ENCODE measurements at places on chromosomes 3 and 15. TPM values are rescaled to one million over a fixed set of nuclear protein-coding genes. Genes with fewer than 3 reads are reported as not detected.
A peak's percentile ranks its signal among the peaks of the same experiment; 100 is the strongest.

Gene RETNLB
- not detected for polyA plus RNA-seq

Gene PLA2G4B
- 2.7 TPM for polyA plus RNA-seq

Gene NPAP1
- polyA plus RNA-seq = not detected

Gene SCAANT1
- polyA plus RNA-seq = not detected

Gene LRRC2
- polyA plus RNA-seq = not detected

Gene CYP19A1
- polyA plus RNA-seq = 0.21 TPM

Gene OXTR
- polyA plus RNA-seq = 3.2 TPM

Gene PRTG
- 5.9 TPM for polyA plus RNA-seq

DNA sequence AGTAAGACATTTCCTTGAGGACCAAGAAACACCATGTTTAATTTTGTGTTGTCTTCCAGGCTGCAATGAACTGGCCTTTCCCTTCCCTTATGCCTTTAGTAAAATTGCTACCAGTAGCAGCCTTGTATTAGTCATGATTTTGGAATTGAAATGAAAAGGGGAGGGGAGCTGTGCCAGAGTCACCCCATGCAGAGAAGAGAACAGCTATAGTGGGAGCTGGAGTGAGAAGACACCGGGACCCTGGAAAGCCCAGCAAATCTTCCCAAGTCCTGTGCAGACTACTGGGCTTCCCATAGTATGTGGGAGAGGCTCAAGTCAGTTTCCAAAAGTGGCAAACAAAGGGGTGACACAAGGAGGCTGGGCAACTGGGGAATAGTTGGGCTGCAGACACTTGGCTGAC lies 178.5 kb downstream of the NR1D2 start:
- DNase-seq = no peak

GRCh38 chr15:48177383-48177765 lies 721 bp downstream of the MYEF2 start:
- DNase-seq = peak; percentile 48

DNA sequence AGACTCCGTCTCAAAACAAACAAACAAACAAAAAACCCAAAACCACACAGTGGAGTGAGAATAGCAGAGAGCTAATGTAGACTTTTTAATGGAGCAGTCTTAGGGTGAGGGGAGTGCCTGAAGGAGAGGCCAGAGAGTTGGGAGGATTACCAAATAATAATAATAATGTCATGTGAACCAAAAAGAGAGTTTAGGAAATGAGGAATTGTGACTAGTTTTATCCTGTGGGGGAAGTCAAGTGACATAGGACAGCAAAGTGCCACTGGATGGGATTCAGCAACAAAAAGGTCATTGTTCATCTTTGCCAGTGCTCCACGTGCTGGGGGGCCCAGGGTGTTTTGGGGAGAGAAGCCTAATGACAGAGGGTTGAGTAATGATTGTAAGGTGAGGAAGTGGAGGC lies 12.9 kb downstream of the GPR87 start:
- no peak for DNase-seq

GRCh38 chr3:100041328-100041749 lies 73.0 kb downstream of the FILIP1L start:
- no peak for DNase-seq

GRCh38 chr3:8863891-8864290 lies 94.5 kb upstream of the OXTR start:
- DNase-seq = no peak

- DNase-seq = no peak
Observed at GRCh38 chr3:194838236-194838635, 152.6 kb downstream of the FAM43A start.

- DNase-seq = no peak
Observed at GRCh38 chr3:165797551-165797950, 39.7 kb downstream of the BCHE start.

- DNase-seq = no peak
Observed at GRCh38 chr15:63948436-63948835, 97.8 kb downstream of the DAPK2 start.

DNA sequence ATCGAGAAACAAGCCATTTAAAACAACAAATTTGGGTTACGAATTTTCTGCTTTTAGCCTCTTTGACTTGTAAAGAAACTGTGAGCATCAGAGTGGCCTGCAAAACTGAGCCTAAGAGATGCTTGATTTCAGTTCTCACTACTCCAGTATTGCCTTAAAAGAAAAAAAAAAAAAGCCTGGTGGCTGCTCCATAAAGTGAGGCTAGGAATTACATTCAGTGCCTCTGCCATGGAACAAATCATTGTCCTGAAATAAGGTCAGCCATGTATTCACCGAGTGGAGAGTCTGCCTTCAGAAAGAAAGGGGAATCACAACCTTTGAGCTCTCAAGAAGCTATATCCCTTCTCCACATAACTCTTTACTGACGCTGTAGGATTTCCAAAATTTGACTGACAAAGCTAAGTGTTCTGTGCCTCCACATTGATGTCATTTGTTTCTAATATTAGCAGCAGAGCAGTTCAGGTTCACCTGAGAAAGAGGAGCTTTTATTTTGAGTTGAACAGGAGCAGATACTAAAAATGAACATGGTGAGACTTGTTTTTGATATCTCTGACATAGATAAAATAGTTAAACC lies 137.3 kb downstream of the SSR3 start:
- DNase-seq = no peak

DNA sequence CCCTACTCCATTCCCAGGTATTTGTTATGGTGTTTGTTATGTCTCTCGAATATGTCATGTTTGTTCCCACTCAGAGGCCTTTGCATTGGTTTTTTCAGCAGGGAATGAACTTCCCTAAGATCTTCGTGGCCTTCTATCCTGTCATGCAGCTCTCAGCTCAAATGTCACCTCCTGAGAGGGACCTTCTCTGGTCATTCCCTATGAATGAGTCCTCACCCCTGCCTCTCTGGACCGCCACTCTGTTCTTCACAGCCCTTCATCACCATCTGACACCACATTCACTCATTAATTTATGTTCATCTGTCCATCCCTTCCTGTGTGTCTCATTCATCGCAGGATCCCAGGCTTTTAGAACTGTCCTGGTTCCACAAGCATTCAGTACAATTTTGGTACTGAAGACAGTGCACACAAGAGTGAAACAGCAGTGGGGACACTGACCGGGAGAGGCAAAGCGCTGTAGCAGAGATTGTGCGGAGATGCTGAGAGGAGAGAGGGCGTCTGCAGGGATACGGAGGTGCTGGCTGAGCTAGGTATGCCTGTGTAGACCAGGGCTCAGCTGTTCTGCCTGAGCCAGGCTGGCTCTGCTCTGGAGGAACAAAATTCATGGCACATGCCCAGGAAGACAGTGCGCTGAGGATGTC lies 132.3 kb downstream of the CHCHD6 start:
- no peak for DNase-seq

DNA sequence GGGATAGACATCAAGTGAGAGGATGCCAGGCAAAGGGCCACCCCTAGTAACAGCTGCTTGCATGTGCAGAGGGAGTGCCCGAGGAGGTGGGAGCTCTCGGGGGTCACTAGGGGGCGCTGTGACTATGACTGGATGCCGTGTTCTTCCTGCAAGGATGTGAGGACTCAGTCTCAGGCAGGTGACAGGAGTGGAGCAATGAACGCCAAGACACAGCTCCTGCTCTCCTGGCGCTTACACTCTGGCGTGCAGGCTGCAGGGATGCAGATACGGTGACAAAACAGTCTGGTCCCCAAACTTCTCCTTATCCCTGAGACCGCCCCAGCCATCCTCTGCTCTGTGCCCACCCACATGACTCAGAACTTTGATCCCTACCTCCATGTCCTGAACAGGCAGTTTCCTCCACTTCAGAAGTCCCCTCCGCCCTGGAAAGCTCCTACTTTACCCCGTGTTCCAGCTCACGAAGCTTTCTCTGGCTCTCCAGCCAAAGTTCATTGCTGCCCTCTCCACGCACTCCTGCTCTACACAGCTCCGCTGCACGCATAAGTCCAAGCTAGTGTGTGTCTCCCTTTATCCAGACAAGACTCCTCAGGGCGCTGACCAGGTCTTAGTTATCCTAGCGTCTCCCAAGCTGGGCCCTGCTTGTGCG lies 14.7 kb downstream of the RHOV start:
- peak; percentile 88 for DNase-seq

DNA sequence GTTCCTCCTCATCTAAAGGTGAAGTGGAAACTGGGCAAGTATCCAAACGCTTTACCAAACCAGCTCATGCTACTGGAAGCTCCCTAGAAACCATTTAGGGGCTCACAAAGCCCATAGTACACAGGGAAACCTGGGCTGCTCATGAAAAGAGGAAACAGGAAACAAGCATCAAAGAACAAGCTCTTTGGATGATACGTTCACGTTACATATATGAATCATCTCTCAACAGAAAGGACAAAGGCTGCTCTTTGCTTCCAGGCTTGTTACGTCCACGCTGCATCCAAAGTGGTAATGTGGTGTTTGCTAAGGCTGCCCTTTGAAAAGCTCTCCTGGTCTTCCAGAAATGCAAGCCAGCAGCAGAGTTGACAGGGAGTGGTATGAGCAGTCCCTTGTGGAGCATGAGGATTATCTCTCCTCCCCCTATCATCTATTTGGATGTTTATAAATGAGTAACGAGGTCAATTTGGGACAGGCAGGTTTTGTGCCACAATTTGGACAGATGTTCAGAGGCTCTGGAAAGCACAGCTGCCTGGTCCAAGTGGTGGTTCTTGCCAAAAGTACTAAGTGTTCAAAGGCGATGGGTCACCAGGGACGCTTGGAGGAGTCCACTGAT lies 98.0 kb upstream of the RORA start:
- DNase-seq = no peak

GRCh38 chr3:181956122-181956521 lies 244.4 kb downstream of the SOX2 start:
- no peak for DNase-seq

DNA sequence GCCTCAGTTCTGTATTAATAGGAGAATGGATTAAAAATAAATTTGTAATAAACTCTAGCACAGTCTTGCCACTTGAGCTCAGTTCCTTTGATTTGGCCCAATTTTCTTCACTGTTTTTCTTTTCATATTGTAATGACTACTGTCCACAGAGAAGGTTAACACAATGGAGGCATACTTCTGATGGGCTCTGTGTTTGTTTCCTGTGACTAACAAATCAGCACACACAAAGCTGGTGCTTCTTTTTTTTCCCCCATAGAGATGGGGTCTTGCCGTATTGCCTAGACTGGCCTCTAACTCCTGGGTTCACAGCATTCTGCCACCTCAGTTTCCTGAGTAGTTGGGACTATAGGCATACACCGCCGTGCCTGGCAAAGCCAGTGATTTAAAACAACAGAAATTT lies 182.2 kb downstream of the GHSR start:
- no peak for DNase-seq

DNA sequence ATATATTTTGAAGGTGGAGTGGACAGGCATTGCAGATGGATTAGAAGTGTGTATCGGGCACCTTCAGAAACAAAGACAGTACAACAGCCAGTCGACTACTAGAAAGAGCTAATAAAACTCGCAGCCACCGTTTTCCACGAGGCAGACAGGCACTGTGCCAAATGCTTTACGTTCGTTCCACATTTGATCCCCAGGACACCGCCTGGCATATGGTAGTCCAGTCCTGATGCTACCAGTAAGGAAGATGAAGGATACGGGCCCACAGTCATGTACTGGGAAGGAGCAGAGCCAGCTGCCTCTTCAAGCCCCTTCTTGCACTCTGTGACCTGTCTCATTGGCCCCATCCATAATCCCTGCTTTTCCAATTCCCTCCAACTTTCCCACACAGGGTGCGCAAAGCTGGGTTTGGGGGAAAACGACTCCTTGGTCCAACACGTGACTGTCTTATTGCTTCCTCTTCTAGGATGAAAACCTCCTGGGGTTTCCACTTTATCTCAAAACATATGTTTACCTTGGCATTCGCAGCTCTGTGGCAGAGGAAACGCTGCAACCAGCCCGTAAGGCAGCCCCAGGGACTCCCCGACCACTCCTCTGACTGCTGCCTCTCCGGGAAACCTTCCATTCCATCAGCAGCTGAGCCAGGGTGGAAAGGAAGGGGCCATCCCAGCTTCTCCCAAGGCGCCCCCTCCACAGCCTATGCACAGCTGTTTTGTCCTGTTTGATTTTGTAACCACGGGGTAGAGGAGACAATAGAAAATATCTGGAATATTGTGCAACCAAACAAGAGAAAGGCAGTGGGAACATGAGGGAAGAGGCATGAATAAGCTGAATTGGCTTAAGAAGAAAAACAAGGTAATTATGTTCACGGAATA lies 107.4 kb downstream of the ADAMTS17 start:
- DNase-seq = no peak

DNA sequence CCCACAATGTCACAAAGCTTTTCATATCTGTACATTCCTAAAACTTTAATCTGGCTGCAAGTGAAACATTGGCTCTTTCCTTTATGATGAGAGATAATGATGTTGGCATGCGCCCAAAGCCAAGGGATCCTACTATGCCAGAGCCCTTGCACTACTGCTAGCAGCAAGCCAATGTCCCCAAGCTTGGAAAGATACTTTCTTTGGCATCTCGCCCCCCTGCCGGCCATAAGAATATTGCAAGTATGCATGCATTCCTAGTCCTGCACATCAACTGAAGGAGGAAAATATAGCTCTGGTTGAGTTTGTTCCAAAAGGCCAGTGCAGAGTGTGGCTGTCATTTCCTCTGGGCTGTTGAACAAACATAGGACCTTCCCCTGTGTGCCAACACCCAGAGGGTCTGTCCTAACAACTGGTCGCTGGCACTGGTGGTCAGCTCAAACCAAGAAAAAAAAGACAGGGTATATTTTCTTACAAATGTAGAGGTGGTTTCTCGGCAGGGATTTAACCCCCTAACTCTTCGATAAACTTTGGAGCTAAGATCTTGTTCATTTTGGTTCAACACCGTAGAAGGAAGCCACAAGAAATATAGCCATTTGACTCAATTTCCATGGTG lies 120.9 kb upstream of the ZBED2 start:
- peak; percentile 65 for DNase-seq

DNA sequence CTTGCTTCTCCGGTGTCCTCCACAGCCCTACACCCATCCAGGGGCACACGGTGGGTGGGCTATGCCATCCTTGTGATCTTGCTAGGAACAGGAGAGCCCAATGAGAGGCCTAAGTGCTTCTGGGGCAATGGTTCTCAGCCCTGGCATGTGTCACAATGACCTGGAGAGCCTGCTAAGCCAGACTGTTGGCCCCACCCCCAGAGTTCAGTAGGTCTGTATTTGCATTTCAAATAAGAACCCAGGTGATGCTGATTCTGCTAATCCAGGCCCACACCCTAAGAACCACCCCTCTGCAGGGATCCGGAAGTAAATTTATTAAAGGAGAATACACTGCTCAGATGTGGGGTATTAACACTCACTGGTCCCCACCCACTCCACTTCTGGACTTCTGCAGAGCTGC lies 57.9 kb downstream of the RORA start:
- no peak for DNase-seq

- no peak for DNase-seq
Observed at GRCh38 chr3:179391906-179392305, 44.4 kb downstream of the MFN1 start.

DNA sequence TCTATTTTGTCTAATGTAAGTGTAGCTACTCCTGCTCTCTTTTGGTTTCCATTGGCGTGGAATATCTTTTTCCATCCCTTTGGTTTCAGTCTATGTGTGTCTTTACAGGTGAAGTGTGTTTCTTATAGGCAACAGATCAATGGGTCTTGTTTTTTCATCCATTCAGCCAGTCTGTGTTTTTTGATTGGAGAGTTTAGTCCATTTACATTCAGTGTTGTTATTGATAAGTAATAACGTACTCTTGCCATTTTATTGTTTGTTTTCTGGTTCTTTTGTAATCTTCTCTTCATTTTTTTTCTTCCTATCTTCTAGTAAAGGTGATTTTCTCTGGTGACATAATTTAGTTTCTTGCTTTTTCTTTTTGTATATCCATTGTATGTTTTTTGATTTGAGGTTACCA lies 97.1 kb downstream of the GLDN start:
- DNase-seq = no peak

GRCh38 chr3:72655131-72655551 lies 193.1 kb downstream of the SHQ1 start:
- no peak for DNase-seq

All from A549 (cell line).